ENCODE measurements at places on chromosomes 6 and 20.

DNA sequence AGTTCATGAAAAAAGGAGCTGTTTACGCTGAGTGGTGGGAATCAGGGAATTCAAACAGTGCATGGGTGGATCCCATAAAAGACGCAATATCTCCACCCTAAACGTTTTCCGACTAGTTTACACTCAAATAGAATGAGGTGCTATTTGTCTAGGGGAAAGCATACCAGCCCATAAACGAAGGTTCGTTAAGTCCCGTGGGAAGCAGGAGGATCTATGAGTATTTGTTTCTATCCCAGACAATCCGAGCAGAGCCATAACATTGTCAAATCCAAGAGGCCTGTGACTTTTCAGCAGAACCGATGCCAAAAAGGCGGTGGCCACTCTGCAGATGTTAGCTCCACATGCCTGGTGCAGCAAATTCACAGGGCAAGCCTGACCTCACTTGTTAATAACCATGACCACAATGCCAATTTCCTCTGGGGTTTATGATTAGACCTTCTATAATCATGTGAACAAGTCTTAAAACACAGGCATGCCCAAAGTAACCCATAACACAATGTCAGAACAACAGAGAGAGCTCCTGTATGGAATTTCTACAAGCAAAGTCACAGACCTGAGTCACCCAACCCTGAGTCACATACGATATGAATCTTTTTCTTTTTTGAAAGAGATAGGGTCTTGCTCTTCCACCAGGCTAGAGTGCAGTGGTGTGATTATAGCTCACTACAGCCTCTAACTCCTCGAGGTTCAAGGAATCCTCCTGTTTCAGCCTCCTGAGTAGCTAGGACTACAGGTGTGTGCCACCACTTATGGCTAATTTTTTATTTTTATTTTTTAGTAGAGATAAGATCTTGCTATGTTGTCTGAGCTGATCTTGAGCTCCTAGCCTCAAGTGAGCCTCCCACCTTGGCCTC lies 123.3 kb downstream of the KIF13A start:
- DNase-seq: no peak

GRCh38 chr6:169559592-169559991 lies 142.2 kb downstream of the WDR27 start:
- no peak for DNase-seq

GRCh38 chr20:3158968-3159431 lies 665 bp downstream of the FASTKD5 start:
- no peak for DNase-seq

GRCh38 chr20:25032478-25033264 lies 25.3 kb downstream of the ACSS1 start:
- no peak for DNase-seq

DNA sequence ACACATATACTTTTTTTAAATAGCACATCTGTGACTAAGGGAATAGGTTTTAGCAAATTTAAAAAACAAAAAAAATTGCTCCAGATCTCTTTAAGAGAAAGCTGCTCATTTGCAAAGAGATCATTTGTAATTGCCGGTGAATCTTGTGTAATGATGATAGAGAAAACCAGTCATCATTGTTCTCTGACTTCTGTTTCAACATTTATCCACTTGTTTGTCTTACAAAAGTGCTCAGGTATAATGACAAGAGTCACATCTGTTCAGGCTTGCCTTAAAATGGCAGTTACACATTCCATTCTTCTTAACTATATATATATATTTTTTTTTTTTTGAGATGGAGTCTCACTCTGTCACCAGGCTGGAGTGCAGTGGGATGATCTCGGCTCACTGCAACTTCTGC lies 165.2 kb downstream of the AIG1 start:
- DNase-seq: no peak

DNA sequence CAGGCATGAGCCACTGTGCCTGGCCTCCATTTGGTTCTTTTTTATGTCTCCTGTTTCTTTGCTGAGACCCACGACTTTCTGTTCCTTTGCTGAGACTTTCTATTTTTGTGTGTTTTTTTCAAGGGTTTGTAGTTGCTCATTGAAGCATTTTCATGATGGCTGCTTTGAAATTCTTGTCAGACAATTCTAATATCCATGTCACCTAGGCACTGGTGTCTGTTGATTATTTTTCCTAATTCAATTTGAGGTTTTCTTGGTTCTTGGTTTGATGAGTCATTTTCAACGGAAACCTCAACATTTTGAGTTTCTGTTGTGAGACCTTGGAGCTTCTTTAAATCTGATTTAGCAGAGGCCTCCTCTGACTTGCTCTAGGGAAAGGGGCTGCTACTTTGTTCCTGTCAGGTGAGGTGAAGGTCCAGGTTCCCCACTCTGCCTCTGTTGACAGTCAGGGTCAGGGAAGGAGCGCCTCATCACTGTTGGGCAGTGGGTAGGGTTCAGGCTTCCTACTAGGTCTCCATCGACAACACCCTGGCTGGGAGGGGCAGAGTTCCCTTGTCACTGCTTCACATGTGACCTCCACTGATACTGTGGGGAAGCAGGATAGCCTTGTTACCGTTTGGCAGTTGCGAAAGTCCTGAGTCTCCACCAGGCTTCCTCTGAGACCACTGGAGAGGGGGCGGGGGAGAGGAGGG lies 67.2 kb upstream of the RNF24 start:
- no peak for DNase-seq

All from activated gamma-delta T cell treated with anti-CD3 and anti-CD28 coated beads, Interleukin-2, amount 50 U/mL, for 16 hours (primary cell).